ENCODE measurements at places on chromosomes 2 and 18.

GRCh38 chr18:34740101-34740500 is 30.0 kb downstream of the DTNA start:
- H3K27me3 ChIP-seq = no peaks in the 10 kb centered on the region
- no peak for DNase-seq
- H3K4me1 ChIP-seq = no peaks in the 10 kb centered on the region
- H3K4me3 ChIP-seq = no peak overlapping the region
- no peaks in the 10 kb centered on the region for H3K36me3 ChIP-seq

DNA sequence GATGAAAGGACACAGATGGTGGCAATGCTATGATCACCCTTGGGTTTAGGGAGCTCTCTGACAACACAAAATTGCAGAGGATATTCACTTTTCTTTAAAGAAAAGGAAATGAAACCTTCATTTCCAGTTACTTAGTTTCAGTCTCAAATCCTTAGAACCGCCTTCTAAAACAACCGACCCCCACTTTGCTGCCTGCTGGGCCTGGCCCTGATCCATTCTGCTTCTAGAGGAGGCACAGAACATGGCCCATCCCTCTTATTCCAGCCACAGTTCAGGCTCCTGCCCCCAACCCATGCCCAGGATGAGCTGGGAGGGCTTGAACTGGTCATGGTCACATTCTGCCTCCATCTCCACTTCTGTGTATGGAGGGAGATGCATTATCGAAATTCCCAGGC is 311.6 kb downstream of the EN1 start:
- no peaks in the 10 kb centered on the region for H3K27me3 ChIP-seq
- H3K27ac ChIP-seq = no peak overlapping the region
- H3K36me3 ChIP-seq = no peaks in the 10 kb centered on the region
- no peak overlapping the region for H3K4me3 ChIP-seq
- H3K4me1 ChIP-seq = no peaks in the 10 kb centered on the region

DNA sequence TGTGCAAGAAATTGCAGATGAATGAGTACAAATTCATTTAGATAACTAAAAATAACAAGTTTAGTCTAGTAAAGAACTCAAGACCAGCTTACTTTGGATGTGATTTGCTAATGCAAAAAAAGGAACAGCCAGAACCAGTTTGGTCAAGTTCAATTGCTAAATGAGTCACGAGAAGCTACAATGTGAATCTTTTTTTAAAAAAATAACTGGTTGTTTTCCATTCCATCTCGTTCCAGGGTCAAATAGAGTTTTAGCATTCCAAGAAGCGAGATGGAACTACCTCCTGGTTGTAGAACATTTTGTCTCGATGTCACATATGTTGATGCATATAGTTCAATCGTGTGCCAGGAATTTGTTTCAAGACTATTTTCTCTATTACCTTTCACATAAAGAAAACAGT is 65.0 kb upstream of the IKZF2 start:
- H3K4me1 ChIP-seq = no peaks in the 10 kb centered on the region
- no peaks in the 10 kb centered on the region for H3K36me3 ChIP-seq
- H3K27ac ChIP-seq = no peak overlapping the region
- no peak for DNase-seq
- no peak overlapping the region for H3K4me3 ChIP-seq

GRCh38 chr2:23827287-23827686 is 99.6 kb downstream of the ATAD2B start:
- peaks cover 14% of the 10 kb centered on the region for H3K36me3 ChIP-seq
- no peak overlapping the region for H3K27ac ChIP-seq
- no peak for DNase-seq
- no peaks in the 10 kb centered on the region for H3K27me3 ChIP-seq

- H3K27ac ChIP-seq = no peak overlapping the region
- no peaks in the 10 kb centered on the region for H3K36me3 ChIP-seq
- no peak for DNase-seq
- H3K4me1 ChIP-seq = peaks cover 9% of the 10 kb centered on the region
These were observed 287.7 kb upstream of the ID2 start for GRCh38 chr2:8394131-8394530.

Data from activated T-helper 2 cell treated with anti-CD3 and anti-CD28 coated beads, Interferon-gamma antibody, Interleukin-2, Interleukin-4, amounts not matched to agents 10 μg/mL and 5 μg/mL and 100 μg/mL, durations not matched to agents 14 hours and 24 hours and 36 hours (primary cell).